Osteoblast (primary cell): ENCODE measurements at places on chromosomes 3 and 15.

- DNase-seq = no peak
Measured at GRCh38 chr3:157329551-157329950, 107.1 kb upstream of the PTX3 start.

GRCh38 chr3:178325330-178325729 is 210.9 kb upstream of the KCNMB2 start:
- DNase-seq = peak; percentile 65

DNA sequence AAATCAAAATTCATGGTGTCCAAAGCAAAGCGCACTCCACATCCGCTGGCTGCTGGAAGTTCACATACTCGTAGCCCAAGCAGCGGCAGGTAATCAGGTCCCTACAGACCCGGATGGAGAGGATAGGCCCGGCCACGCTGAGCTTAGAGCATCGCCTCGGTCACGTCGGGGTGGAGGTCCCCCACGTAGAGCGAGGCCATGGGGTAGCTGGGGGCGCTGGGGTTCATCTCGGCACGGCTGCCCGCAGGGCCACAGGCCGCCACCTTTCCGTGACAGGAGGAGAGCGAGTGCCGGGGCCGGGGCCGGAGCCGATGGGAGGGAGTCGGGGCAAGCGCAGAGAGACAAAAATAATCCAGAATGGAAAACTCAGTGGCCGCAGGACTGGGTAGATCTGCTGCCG is 16.1 kb upstream of the STRIT1 start:
- no peak for DNase-seq

- DNase-seq = peak; percentile 53
Measured at GRCh38 chr15:66945842-66946241, 119.6 kb upstream of the SMAD3 start.

- DNase-seq = no peak
Measured at GRCh38 chr3:159859424-159859823, 129.2 kb upstream of the IL12A start.

GRCh38 chr3:65974509-65974908 is 64.2 kb downstream of the MAGI1 start:
- no peak for DNase-seq
